ENCODE measurements at places on chromosomes 1 and 21.

GRCh38 chr1:187264995-187265602 is 436.4 kb downstream of the PLA2G4A start:
- peak; percentile 72 for DNase-seq

- peak; percentile 47 for DNase-seq
These were observed 91.8 kb downstream of the TRIM11 start for GRCh38 chr1:228314658-228315483.

DNA sequence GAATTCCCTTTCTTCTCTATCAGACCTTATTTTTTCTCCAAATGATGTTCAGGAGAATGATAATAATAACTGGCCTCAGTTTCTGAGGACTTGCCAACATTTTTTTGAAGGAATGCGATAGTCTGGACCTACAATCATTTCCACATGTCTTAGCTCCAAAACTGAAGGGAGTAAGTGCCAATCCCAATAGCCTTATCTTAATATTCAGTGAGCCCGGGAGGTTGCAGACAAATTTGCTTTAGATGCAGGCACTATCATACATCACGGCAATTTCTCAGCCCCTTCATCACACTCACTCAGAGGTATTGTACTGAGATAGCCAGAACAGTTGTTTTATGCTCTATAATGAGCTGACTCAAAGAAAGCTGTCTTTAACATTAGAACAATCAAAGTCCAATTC is 796.9 kb downstream of the ADGRL2 start:
- no peak for DNase-seq

DNA sequence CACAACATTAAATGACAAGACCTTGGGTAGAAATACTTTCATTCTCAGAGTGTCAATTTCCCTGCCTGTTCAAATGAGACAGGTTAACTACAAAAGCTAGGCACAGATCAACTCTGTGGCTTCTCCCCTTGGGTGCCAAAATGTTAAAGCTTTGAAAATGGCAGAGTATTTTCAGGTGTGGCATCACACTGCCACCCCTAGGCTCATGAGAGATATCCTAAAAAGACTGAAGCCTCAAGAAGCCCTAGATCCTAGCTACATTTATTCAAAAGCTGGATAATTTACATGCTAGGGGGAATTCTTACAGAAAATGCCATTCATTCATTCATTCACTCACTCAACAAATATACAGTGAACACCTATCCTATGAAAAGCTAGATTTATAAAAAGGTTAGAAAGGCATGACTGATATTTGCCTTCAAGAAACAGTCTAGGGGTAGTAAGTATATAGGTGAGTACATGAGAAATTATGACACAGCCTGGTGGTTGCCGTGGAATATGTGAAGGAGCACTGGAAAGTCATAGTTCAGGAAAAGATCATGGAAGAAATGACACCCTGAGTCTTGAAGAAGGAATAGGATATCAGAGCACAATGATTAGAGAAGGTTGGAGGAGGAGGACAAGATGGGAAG is 15.9 kb upstream of the RAB4A start:
- no peak for DNase-seq

- DNase-seq, result no peak
These were observed 7.8 kb downstream of the ABCD3 start for GRCh38 chr1:94425821-94426484.

DNA sequence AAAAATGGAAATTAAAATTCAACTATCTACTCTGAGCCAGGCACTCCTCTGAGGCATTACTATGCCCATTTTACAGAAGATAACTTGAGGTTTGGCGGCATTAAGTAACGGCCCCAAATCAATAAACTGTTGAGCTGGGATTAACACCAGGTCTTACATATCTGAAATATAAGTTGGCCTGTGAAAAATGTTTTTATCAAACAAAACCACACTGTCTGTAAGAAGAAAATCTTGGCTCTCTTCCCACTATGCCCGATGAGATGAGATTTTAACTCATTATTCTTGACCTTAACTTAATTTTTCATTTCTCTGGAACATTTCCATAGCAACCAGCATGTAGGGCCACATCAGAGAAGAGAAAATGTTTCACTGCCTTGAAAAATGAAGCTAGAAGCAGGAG is 21.8 kb downstream of the RC3H1 start:
- no peak for DNase-seq

DNA sequence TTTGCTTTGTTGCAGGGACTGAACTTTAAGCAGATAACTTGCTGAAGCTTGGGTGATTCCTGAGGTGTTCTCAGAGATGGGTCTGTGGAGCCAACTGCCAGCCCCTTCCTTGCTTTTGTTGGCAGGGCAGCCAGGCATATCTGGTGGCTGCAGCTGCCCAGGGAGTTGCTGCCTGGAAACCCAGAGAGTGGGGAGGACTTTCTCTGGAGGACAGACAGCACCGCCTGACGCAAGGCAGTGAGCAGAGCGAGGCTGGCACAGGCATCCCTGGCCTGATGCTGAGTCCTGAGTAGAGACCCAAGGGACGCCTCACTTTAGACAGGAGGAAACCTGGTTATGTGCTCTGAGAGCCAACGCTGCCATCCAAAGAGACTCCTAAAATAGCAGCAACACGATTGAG is 9.8 kb upstream of the OLFML2B start:
- DNase-seq, result no peak

All from islet precursor cell (in vitro differentiated cells).